ENCODE measurements at places on chromosomes 6 and 20.
A peak's percentile ranks its signal among the peaks of the same experiment; 100 is the strongest.

DNA sequence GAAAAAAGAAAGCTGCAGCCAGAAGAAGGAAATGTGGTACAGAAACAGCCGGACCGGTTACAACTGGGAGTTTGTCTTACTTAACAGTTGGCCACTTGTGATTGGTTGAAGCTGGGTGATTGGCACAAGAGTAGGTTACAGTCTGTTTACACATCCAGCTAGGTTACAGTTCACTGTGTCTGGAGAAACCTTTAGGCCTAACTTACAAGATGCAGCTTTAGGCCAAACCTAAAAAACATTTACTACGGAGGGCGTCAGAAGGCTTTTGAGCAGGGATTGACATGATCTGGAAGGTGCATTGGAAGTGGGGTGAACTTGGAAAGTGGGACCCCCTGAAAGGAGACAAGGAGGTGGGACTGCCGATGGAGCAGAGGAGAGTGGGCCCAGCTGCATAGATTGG is 122.3 kb downstream of the BANF2 start:
- peak; percentile 61 for ATAC-seq

DNA sequence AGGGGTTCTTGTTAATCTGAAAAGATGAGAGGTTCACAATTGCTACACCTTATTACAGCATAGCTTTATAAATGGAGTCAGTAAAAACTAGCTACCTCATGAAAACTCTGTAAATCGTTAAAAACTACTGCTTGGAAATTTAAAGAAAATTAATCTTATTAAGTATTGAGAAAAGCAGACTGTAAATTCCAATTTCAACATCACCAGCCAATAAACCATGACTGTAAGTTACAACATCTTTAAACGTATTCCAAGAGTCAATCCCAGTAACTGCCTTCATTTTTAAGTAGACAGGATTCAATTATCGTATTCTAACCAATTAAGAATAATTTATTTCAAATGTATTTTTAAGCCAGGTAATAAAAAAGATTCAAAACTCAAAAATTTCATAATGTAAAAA is 70.3 kb downstream of the ATG5 start:
- no peak for ATAC-seq

- peak; percentile 11 for ATAC-seq
These were observed 14.6 kb upstream of the CDK5RAP1 start for GRCh38 chr20:33415948-33416347.

DNA sequence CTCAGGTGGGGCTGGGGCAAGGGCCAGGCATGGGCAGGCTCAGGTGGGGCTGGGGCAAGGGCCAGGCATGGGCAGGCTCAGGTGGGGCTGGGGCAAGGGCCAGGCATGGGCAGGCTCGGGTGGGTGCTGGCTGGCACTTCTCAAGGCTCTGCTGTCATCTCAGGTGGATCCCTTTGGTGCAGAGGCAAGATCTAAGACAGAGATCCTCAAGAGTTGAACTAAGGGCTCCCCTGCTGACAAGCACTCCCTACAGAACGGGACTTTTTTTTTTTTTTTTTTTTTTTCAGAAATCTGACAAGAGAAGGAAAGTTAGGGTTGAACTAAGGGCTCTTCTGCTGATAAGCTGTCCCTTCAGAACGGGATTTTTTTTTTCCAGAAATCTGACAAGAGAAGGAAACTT is 24.9 kb downstream of the MMP24OS start:
- ATAC-seq: no peak

DNA sequence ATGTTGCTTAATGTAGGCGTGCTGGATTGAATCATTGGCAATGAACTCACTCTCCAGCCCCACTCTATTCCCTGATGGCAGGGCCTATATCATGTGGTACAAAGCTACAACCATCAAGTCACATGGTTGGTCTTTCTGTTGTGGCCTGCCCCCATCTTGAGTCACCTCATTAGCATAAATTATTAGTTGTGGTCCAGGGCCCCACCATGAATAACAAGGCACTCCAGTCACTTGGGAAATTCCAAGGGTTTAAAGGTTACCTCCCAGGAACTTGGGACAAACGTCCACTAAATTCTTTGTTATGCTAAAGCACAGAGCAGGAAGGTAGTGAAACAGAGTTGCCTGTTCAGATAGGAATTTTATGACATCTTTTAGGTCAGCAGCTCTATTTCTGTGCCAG is 193.7 kb downstream of the SLC35F1 start:
- ATAC-seq: no peak

All from esophagus mucosa (tissue), 1 donor.